ENCODE measurements at places on chromosomes 7 and 10.

DNA sequence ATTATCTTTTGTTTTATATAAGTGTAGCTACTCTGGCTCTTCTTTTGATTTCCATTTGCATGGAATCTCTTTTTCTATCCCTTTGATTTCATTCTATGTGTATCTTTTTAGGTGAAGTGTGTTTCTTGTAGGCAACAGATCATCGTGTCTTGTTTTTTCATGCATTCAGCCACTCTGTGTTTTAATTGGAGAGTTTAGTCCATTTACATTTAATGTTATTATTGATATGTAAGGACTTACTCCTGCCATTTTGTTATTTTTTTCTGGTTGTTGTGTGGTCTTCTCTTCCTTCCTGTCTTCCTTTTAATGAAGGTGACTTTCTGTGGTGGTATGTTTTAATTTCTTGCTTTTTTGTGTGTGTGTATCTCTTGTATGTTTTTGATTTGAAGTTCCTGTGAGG, 81.6 kb downstream of the BBS9 start:
- DNase-seq = no peak

DNA sequence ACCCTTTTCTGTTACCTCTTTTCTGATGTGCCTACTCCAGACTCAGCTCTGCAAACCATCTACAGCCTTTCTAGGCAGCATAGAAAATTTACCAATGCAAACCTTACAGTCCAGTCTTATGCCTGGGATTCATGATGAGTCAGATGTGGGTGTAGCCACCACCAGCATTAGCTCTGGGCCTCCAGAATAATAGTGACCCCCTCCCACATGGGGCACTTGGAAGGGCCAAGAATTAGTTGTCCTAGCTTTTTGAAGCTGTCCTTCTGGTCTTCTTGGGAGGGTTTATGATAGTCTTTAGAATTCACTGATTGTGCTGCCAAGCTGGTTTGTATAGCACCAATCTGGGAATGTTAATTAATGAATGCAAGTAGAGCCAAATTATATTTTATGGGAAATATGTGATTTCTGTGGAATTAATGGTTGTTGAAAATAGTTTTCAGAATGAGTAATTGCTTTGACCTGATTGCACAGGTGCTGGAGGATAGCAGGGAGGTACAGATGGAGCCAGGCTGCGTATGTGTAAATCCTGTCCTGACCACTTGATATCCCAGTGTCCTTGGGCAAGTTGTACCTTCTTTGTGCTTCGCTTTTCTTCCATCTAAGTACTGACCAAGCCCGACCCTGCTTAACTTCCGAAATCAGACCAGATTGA, 94.8 kb downstream of the CPED1 start:
- no peak for DNase-seq

GRCh38 chr10:86221442-86222335, 144.9 kb downstream of the GRID1 start:
- no peak for DNase-seq

DNA sequence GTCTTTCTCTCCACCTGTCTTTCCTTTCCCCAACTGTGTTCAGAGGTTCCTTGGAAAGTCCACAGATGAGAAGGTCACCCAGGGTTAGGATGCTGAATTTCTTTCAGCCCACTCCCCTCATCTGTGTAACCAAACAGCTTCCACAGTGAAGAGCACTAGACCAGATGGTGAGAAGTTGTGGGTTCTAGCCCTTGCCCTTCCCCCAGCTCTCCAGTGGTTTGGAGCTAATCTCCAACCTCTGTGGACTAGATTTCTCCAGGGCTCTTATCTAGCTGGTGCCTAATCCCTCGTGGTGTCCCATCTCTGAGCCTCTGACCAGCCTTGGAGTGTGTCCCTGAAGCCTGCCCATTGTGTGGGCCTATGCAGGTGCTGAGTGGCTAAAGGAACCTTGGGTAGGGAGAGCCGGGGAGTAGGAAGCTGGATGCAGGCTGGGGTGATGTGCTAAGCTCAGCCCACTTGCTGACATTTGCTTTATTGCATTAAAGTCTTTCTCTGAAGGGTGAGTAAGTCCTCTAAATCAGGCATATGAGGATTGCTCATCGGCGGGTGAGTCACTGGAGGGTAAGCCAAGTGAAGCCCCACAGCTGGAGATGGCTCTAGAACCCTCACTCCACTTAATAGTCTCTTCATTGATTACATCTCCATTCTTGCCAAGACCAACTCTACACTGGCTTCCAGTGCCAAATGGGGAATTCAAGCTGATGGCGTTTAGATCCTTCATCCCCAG, 14.9 kb downstream of the DUSP5 start:
- DNase-seq = no peak

GRCh38 chr10:26242706-26243350, 26.3 kb downstream of the GAD2 start:
- DNase-seq = no peak

GRCh38 chr10:62076891-62077290, 175.4 kb downstream of the ARID5B start:
- no peak for DNase-seq

DNA sequence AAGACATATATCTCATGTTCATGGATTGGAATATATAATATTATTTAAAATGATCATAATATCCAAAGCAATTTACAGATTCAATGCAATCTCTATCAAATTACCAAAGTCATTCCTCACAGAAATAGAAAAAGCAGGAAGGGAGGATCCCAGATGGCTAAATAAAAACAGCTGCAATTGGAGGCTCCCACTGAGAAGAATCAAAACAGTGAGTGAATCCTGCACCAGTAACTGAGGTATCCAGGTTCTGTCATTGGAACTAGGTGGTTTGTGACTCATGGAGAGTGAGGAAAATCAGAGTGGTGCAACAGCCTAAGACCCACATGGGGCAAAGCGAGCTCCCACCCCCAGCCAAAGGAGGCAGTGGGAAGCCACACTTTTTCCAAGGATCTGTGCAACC, 128.4 kb downstream of the MTERF1 start:
- DNase-seq = no peak

- DNase-seq = peak; percentile 19
Measured at GRCh38 chr10:58322072-58322834, 12.6 kb upstream of the UBE2D1 start.

DNA sequence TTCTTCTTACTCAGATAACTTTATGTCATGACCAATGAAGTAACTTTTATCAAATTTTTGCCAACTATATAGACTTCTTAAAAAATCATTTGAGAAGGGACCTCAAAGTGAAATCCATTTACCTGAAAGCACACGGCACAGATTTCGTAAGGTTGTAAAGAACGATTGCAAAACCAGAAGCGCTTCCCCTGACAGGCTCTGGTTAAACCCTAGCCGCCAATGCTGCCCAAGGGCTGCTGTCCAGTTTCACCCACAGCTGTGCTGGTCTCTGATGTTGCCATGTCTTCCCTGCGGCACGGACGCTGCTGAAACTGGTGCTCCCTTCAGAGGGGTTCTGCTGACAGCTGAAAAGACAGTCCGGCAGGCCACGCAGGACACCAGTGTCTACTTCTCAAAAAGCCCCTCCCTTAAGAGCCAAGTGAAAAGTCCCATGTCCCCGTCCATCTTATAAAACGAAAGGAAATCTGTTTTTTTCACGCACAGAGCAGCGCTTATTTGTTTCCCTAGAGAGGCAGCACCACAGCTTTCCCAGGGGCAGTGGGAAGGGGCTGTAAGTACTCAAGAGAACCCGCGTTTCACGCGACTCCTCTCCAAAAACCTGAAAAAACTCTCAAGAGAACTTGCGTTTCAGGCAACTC, 32.5 kb downstream of the GNA12 start:
- DNase-seq = no peak

- DNase-seq = no peak
Measured at GRCh38 chr10:125120053-125120710, 40.2 kb downstream of the CTBP2 start.

- no peak for DNase-seq
Measured at GRCh38 chr10:100531761-100532160, 2.1 kb upstream of the NDUFB8 start.

DNA sequence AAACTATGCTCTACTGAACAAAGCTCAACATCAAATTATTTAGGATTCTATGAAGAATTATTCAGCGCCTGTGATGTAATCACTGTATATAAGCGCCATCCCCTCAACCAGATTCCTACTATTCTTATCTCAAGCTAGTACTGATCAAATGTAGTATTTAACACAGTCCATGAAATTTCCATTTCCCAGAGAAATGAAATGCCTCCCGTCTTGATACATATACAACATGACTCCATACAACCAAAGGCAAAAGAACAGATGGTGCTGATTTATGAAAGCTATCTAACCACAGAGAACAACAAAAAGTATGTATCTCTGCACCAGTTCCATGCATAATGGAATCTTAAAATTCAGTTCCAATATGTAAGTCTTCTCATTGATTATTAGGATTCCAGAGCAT, 406.1 kb downstream of the PARD3 start:
- DNase-seq = no peak

- no peak for DNase-seq
Measured at GRCh38 chr7:130182990-130183389, 22.2 kb downstream of the TMEM209 start.

- DNase-seq = no peak
Measured at GRCh38 chr10:23120001-23120934, 24.9 kb downstream of the MSRB2 start.

GRCh38 chr10:111023060-111023459, 53.8 kb upstream of the ADRA2A start:
- no peak for DNase-seq

DNA sequence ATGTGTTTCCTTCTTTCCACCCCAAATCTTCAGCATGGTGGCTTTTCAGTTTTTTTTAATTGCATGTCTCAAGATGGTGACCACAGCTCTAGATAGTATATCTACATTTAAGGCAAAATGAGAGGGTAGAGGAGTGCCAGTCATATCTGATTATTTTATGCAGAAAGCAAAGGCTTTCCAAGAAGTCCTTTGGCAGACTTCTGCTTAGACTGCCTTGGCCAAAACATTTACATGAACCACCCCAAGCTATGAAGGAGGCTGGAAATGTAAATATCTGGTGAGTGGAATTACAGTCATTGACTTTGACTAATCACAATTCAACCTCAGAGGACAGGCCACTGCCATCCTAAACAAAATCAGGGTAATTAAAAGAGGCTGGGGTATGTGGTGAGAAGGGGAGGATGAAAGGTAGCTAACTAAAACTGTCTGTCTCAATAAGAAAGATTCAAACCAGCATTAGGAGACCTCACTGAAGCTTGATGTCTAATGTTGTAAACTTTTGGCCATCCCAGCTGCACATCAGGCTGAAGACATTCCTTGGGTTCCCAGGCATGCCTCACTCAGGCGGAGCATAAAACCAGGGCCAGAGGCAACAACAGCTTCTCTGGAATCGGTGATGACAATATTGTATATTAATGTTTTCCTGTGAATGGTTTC, 53.4 kb downstream of the PPP1R3C start:
- DNase-seq = no peak

GRCh38 chr7:70097645-70098044, 499.4 kb downstream of the AUTS2 start:
- no peak for DNase-seq

GRCh38 chr10:62735464-62736167, 68.9 kb upstream of the ADO start:
- no peak for DNase-seq

DNA sequence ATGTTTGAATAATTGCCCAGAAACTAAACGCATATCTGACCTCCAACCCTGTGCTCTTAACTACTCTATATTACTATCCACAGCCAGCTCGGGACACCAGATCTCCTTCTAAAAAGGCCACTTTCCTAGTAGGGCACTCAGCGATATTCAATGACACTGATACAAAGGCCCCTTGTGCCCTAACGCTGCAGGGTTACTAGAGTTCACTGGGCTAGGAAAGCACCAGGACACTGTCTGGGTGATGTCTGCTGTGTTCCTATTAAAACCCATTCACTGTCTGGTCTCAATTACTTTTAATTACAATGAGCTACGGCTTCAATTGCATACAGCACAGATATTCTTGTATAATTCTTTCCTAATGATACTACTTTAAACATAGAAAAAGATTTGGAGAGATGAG, 91.7 kb downstream of the SORCS1 start:
- DNase-seq = no peak

GRCh38 chr10:47099474-47099873, 188.2 kb downstream of the PTPN20 start:
- DNase-seq = no peak

DNA sequence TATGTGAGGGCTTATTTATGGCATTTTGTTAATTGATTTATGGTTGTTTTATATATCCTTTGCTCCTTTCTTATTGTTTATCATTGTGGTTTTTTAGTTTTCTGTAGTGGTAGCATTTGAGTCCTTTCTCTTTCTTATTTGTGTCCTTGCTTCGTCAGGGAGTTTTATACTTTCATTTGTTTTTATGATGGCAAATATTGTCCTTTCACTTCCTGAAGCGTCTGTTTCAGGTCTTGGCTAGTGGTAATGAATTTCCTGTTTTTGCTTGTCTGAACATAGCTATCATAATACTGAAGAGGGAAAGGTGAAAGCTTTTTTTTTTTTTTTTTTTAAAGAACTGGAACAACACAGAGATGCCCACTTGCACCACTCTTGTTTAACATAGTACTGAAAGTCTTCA, 228.2 kb downstream of the ATRNL1 start:
- no peak for DNase-seq

- DNase-seq = no peak
Measured at GRCh38 chr7:135878284-135878683, 98.9 kb downstream of the MTPN start.

DNA sequence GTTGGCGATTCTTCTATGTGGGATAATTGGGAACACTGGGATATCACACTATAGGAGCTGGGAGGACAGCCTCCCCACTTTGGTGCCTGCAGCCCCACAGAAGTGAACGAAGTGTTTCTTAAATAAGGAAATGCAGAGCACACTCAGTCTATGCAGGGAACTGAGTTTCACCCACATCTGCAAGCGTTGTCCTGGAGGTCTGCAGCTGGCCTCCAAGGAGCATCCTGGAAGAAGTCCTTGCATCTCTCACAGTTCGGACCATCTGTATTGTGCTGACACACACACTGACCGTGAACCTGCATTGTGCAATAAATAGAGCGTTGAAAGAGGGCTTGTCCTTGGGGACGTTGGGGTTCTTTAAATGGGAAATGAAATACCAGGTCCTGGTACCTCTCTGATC, 25.8 kb downstream of the LAMB4 start:
- no peak for DNase-seq

GRCh38 chr7:94509264-94509886, at the start of gene CASD1:
CASD1 (plus strand) TSS chr7:94509809; CDS start chr7:94510085, 276 bp downstream.
- DNase-seq = peak; percentile 78

Data from DND-41 (cell line).